ENCODE measurements at places on chromosomes 3 and 15.

DNA sequence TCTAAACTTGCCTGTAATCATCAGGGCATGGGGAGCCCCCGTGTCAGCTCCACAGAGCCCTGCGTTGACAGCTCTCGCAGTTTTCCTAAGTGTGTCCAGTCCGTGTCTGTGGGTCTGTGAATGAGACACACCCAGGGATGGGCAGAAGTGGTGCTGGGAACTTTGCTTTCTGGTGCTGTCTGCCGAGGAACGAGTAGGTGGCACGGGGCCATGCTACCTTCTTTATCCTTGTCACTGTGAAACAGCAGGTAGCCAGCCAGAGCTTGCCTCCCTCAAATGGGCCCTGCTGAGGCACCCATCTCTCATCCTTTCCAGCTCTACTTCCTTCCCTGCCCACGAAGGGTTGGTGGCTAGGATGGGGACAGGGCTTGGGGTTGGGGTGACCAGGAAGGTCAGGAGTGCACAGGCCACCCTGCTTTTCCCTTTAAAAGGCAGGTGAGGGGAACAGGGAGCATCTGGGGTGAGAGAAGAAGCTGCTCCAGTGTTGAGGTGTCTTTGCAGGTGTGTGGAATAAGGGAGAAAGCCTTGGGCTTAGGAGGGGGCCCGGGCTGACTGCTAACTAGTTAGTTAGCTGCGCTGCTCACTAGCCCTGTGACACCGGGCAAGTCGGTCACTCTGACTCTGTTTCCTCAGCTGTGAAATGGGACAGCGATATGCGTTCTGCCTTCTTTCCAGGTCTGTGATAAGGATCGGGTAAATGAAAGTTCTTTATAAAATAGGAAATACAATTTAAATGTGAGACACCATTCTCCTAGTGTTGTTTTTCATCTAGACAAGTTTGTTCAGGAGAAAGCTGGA is 27.9 kb downstream of the PDIA5 start:
- DNase-seq = no peak

DNA sequence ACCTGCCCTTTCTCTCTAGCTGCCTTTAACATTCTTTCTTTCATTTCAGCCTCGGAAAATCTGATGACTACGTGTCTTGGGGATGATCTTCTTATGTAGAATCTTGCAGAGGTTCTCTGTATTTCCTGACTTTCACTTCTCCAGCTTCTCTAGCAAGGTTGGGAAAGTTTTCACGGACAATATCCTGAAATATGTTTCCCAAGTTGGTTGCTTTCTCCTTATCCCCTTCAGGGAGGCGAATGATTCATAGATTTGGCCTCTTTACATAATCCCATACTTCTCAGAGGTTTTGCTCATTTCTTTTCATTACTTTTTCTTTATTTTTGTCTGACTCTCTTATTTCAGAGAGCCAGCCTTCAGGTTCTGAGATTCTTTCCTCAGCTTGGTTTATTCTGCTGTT is 62.1 kb upstream of the CCDC54 start:
- DNase-seq = no peak

DNA sequence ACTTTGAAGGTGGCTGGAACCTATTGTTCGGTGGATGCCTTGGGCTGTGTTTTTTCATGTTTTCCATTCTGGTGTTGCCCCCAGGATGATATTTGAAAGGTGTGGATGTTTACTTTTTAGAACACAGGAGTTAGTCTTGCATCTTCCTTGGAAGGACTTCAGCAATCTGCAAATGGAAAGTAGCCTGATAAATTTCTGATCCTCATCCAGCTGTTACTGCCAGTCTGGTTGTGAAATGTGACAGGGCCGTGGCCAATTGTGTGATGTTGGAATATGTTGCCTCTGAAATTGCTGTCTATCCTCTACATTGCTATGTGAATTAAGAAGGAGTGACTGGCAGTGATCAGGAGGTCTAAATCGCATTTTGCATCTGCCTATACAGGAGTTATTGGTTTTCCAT is 382.5 kb upstream of the C2CD4B start:
- DNase-seq = no peak

GRCh38 chr15:101390462-101390861 is 95.4 kb upstream of the SNRPA1 start:
- DNase-seq = no peak

GRCh38 chr3:80889535-80889934 is 871.9 kb downstream of the GBE1 start:
- no peak for DNase-seq

- DNase-seq = no peak
These were observed 51.7 kb downstream of the CHSY1 start for GRCh38 chr15:101200181-101200580.

GRCh38 chr3:140463355-140463754 is 214.5 kb upstream of the TRIM42 start:
- DNase-seq = no peak

DNA sequence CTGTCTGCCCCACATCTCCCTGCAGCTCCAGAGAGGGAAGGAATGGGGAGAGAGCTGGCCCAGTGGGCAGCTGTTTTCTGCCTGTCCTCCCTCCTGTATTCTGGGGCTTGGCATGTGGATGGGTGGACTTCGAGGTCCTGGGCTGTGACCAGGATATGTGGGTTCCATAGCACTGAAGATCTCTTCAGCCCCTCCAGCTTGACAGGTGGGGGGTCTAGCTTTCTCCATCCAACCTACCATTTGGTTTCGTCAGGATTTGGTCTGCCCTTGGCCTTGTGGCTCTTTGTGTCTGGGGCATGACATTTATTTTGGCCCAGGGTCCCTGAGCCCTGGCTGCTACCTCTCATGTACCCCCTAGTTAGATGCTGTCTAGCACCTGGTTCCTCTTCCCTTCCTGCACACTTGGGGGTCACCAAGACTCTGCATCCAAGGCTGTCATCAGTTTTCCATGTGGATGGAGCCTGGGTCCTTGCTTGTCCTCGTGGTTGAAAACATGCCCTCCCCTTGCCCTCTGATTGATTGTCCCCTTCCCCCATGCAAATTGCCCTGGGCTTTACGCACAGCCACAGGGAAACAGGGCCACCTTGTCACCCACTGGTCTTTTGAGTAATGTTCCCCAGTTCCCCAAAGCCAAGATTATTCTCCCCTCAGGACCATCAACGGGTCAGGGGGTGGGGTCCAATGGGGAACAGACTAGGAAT is 3.2 kb downstream of the EPHB3 start:
- DNase-seq = no peak

- DNase-seq = no peak
These were observed 3.1 kb downstream of the ACAA1 start for GRCh38 chr3:38133557-38134405.

GRCh38 chr3:184155644-184156521 is 706 bp downstream of the DVL3 start:
- DNase-seq = no peak

- no peak for DNase-seq
These were observed 17.8 kb upstream of the NR2E3 start for GRCh38 chr15:71792521-71792920.

DNA sequence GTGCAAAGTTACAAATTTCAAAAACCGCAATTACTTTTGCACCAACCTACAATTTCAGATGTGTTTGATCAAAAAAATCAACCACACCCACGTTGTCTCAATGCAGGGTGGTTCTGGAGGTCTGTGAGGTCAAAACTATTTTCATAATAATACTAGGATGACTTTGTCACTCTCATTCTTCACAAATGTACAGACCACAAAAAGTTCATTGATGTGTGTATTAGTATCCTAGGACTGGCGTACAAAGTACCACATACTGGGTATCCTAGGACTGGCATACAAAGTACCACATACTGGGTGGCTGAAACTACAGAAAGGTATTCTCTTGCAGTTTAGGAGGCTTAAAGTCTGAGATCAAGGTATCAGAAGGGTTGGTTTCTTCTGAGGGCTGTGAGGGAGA is 13.0 kb downstream of the SUCLG2 start:
- DNase-seq = no peak

- no peak for DNase-seq
These were observed 36.9 kb downstream of the GALNT15 start for GRCh38 chr3:16211176-16211904.

- no peak for DNase-seq
These were observed 482.3 kb downstream of the ZBBX start for GRCh38 chr3:166897811-166898210.

DNA sequence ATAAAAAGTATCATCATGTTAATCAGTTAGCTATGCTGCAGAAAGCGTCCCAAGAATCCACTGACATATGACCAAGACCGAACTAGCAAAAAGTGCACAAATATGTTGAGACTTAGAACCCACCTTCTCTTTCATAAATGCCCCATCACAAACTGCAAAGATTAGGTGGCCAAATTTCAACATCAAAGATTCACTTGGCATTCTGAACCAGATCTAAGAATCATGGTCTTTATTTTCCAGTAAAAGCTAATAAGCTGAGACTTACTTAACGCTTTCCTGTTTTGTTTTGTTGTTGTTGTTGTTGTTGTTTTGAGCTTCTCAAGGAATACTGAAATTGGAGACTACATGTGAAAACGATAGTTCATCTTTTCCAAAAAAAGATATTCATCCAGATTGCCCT is 62.4 kb downstream of the ZBTB20 start:
- no peak for DNase-seq

GRCh38 chr3:27971600-27971999 is 249.5 kb upstream of the EOMES start:
- no peak for DNase-seq

DNA sequence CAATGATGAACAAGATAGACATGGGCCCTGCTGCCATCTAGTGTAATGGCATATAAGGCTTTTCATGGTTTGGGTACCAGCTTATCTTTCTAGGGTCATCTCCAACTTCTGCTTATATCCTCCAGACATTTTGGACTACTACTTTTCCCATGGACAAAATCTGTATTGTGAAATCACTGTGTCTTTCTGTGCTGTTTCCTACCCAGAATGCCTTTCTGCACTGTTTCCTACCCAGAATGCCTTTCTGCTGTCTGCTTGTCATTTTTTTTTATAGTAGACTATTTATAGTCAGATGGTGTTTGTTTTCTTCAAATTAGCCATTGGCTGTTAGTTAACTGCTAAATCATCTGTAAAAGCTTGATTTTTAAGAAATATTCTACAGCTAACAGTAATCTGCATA is 20.1 kb downstream of the VPS8 start:
- no peak for DNase-seq

DNA sequence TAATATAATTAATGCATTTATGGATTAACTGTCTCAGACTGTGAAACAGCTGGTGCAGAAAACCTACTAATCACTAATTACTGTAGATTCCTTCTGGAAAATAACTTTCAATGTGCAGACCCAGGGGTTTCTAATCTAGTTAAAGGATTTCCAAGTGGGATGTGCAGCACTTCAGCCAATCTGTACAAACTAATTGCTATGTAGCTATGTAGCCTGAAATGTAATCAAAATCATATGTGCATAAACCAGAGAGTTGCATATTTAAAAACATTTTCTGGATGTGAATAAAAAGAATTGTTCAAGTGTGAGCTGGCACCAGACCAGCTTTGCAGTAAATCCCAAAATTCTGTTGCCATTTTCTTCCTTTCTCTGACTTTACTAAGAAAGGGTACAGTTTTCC is 127.5 kb upstream of the CD96 start:
- DNase-seq = no peak

DNA sequence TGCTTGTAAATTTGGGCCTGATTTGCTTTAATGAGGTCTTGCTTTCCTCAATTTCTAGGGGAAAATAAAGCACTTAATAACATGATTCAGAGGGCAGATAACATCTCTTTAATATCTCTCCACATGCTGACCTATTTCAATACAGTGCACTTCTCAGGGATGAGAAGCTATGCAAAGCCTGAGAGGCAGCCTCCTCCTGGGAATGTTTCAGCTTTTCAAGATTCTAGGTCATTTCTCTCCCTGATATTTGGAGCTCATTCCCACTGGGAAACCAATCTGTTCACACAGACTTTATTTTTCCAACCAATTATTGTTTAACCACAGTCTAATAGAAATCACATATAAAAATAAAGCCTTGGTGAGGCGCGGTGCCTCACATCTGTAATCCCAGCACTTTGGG is 67.0 kb upstream of the LSAMP start:
- DNase-seq = no peak

- DNase-seq = no peak
These were observed 172.8 kb upstream of the ICE2 start for GRCh38 chr15:60651734-60652141.

GRCh38 chr3:123660900-123661299 is 76.0 kb upstream of the HACD2 start:
- no peak for DNase-seq

DNA sequence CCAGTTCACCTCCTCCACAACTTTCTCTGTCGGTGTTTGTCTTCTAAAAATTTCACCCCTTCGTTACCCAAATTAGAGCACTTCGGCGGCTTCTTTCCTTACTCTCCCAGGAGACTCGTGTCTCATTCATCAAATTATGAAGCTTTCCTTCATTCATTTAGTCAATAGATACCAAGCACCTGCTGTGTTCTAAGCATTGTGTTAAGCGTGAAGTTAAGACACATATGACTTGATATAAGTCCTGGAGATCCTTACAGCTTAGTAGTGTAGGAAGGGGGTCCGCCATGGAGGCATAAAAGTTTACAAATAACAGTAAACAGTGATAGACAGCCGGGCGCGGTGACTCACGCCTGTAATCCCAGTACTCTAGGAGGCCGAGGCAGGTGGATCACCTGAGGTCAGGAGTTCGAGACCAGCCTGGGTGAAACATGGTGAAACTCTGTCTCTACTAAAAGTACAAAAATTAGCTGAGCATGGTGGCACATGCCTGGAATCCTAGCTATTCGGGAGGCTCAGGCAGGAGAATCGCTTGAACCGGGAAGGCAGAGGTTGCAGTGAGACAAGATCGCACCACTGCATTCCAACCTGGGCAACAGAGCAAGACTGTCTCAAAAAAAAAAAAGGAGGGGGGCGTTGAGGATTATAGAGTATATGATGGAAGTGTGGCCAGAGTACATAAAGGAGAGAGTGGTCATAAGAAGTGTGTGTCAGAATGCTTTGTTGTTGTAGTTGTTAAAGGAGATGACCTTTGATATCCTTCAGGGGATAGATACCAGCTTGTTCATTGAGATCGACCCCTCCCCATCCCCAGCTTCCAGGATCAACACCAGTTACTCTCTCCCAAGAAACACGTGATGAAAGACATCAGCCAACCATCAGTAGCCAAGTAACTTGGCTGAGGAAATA is 744 bp upstream of the CCDC32 start:
- no peak for DNase-seq

- no peak for DNase-seq
These were observed 442.6 kb upstream of the PROK2 start for GRCh38 chr3:72227486-72228070.

DNA sequence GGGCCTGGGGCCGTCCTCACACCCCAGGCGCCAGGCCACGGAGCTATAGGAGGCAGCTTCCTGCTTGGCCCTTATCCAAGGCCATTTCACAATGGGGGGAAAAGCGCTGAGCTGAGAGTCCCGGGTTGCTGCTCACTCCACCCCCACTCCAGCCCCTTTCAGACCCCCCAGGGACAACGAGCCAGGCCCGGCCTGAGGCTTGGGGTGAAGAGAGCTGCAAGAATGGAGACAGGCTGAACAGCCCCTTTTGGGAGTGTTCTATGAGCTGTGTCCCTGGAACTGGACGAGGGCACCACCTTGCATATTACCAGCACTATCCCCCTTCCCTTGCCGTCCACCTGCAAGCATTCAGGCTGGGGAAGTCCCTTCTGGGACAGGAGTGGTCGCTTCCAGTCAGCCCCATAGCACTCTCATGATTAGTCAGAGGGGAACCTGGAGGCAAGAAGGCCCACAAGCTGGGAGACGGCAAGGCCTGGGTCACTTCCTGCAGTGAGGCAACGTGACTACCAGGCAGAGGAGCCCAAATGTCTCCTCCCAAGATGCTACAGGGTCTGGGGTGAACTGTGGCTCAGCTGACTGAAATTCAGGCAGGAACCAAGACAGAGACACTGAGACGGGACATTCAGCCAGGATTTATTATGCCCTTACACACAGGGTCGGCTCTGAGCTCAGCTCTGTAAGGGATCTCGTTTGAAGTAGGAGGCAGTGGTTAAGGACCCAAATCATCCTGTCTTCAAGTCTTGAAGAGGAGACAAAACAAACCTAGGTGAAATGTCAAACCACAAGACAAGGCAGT is 8.6 kb upstream of the SRP14 start:
- no peak for DNase-seq
